ENCODE measurements at places on chromosomes 1 and 21.

GRCh38 chr21:25845729-25846256 lies 111.0 kb downstream of the GABPA start:
- no peak overlapping the region for H3K4me3 ChIP-seq
- no peak for DNase-seq
- no peak overlapping the region for H3K27ac ChIP-seq
- H3K27me3 ChIP-seq = no peaks in the 10 kb centered on the region
- no peaks in the 10 kb centered on the region for H3K4me1 ChIP-seq
- no peaks in the 10 kb centered on the region for H3K36me3 ChIP-seq

DNA sequence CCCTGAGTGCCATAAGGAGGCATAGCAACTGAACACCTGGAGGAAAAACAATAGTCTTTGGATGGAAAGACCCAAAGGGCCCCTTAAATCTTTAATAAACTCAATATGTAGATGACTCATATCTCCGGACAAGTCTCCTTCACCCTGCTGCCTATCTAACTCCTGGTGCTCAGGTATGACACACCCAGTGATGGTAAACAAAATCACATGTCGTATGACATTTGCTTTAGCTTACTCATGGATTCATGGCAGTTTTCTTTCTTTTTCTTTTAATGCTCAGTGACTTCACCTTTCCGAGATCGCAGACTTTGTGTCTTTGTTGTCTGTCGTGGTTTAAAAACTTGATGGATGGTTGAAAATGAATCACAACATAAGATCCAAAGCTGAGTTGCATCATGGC lies 208.5 kb upstream of the PROX1 start:
- no peak for DNase-seq
- H3K4me1 ChIP-seq = no peaks in the 10 kb centered on the region
- no peaks in the 10 kb centered on the region for H3K36me3 ChIP-seq
- H3K27ac ChIP-seq = no peak overlapping the region

DNA sequence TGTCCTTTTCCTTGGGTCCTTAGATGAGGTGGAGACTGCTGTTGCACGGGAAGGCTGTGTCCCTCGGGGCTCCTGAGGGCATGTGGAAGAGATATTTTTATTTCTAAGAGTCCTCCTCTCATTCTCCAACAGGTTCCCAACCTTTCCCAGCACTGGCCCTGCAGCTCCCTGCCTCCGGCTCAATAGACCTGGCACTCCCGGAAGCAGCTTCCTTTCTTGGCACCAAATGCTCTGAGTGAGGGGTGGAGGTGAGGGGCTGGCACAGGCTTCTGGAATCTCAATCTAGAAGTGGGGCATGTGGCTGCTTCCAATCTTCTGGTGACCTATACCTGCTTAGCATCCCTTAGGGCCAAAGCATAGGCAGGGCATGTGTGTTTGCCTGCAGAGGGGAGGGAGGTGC lies 4.5 kb downstream of the ETV3L start:
- no peak overlapping the region for H3K4me3 ChIP-seq
- no peak overlapping the region for H3K27ac ChIP-seq
- no peaks in the 10 kb centered on the region for H3K27me3 ChIP-seq
- no peak for DNase-seq
- H3K4me1 ChIP-seq = no peaks in the 10 kb centered on the region

GRCh38 chr1:198212675-198213074 lies 55.9 kb downstream of the NEK7 start:
- H3K4me1 ChIP-seq = no peaks in the 10 kb centered on the region
- DNase-seq = no peak
- H3K27me3 ChIP-seq = no peaks in the 10 kb centered on the region
- H3K27ac ChIP-seq = no peak overlapping the region
- no peak overlapping the region for H3K4me3 ChIP-seq

DNA sequence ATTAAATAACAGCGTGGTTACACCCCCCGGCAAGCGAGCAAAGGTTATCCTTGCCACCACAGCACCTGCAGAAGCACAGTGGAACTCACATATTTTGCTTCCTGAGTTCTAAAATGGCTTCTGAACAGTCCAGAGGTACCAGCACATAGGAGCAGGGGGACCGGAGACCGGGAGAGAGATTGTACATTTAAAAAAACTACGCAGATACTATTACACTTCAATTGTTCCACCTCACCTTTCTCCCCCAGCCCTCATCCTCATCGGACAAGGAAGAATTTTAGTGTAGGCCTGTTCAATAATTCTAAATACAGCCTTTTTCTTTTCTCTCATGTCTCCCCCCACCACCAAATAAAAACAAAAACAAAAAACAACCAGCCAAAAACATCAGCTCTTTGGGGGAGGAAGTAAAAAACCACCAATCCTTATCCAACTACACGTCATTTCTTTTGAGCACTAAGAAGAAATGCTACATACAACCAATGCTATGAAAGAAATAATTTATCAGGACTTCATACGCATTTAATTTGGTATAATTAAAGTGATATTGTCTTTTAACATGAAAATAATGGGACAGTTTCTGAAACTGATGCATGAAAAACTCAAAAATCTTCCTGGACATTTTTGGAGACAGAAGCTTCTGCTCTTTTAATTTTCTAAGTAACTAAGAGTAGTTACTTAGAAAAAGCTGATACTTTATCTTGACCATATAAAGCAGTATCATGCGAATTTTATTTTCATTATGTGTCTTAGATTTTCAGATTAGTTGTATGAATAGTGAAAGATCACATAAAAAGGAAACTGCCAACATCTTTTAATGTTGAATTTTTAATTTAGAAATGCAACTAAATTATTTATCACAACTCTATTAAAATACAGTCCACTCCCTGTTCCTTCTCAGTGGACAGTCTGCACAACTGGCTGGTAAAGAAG lies 9.1 kb downstream of the CDKN2C start:
- H3K27ac ChIP-seq = peak overlapping the region; percentile 87
- H3K4me1 ChIP-seq = peaks cover 13% of the 10 kb centered on the region
- no peaks in the 10 kb centered on the region for H3K27me3 ChIP-seq
- H3K36me3 ChIP-seq = no peaks in the 10 kb centered on the region
- peak overlapping the region; percentile 76 for H3K4me3 ChIP-seq

GRCh38 chr1:216732121-216732520 lies 8.9 kb upstream of the ESRRG start:
- H3K27ac ChIP-seq = no peak overlapping the region
- no peak overlapping the region for H3K4me3 ChIP-seq
- H3K27me3 ChIP-seq = no peaks in the 10 kb centered on the region
- no peaks in the 10 kb centered on the region for H3K36me3 ChIP-seq
- no peak for DNase-seq

GRCh38 chr1:10694274-10694632 lies 102.2 kb downstream of the CASZ1 start:
- no peaks in the 10 kb centered on the region for H3K36me3 ChIP-seq
- DNase-seq = no peak
- H3K27me3 ChIP-seq = no peaks in the 10 kb centered on the region
- peaks cover 12% of the 10 kb centered on the region for H3K4me1 ChIP-seq
- H3K4me3 ChIP-seq = peak overlapping the region; percentile 73
- peak overlapping the region; percentile 70 for H3K27ac ChIP-seq

DNA sequence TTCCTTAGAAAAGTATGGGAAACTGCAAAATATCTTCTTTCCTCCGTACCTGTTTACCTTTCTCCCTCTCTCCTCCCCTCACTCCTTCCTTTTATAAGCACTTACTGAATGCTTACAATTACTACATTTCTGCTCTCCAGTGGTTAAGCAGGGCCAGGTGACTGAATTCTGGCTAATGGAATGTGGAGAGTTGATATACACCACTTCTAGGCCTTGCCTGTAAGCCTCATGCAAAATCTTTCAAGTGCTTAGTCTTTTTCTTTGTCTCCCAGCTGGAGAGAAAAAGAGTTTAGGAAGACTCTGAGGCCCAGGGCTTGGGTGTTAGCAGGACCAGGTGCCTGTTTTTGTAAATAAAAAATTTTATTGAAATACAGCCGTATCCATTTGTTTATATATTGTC lies 77.7 kb upstream of the CACNA1E start:
- H3K4me1 ChIP-seq = no peaks in the 10 kb centered on the region
- no peaks in the 10 kb centered on the region for H3K27me3 ChIP-seq
- DNase-seq = no peak
- H3K27ac ChIP-seq = no peak overlapping the region

DNA sequence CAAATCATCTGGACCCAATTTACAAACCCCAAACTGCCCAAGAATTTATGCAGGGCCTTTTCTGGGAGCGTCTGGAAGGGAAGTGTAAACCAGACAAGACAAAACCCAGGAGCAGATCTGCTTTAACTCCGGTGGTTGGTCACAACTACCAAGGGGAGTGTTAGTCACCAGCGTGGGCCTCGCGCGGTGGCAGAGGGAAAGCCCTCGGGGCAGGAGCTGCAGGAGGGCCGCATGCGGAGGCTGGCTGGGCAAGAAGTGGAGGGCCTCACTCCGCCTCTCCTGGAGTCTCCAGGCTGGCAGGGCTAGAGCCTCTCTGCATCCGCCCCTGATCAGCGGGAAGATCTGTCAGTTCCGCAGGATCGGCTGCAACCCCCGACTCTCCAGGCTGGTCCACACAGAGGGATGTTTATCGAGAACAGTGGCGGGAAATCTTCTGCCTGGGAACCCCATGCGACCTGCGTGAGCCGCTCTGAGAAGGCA lies 2.0 kb downstream of the COL24A1 start:
- no peak overlapping the region for H3K4me3 ChIP-seq
- peaks cover 21% of the 10 kb centered on the region for H3K27me3 ChIP-seq
- no peaks in the 10 kb centered on the region for H3K4me1 ChIP-seq

DNA sequence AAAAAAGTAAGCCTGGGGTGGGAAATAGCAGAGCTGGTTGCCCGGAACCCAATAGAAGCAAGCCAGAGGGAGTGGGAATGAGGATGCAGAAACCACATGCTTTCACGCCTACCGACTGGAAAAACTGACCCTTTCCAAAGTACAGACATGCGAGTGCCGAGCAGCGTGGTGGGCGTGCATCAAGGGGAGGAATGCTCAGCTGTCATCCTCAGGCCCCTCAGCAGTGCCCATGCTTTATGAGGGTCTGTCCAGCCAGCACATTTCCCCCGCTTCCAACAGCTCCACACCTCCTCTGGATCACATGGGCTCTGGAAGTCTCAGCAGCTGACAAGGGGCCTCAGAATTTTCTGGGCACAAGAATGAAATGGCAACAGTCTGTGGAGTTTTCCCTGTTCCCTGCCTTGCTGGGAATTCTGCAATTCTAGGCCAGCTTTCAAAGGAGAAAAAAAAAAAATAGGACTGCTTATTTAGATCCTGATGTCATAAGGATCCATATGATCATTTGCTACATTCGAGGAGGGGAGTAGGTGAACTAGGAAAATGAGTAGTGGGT lies 19.1 kb upstream of the IKBKE start:
- H3K36me3 ChIP-seq = no peaks in the 10 kb centered on the region
- no peaks in the 10 kb centered on the region for H3K4me1 ChIP-seq
- no peak overlapping the region for H3K27ac ChIP-seq
- H3K27me3 ChIP-seq = no peaks in the 10 kb centered on the region
- no peak for DNase-seq
- H3K4me3 ChIP-seq = no peak overlapping the region

DNA sequence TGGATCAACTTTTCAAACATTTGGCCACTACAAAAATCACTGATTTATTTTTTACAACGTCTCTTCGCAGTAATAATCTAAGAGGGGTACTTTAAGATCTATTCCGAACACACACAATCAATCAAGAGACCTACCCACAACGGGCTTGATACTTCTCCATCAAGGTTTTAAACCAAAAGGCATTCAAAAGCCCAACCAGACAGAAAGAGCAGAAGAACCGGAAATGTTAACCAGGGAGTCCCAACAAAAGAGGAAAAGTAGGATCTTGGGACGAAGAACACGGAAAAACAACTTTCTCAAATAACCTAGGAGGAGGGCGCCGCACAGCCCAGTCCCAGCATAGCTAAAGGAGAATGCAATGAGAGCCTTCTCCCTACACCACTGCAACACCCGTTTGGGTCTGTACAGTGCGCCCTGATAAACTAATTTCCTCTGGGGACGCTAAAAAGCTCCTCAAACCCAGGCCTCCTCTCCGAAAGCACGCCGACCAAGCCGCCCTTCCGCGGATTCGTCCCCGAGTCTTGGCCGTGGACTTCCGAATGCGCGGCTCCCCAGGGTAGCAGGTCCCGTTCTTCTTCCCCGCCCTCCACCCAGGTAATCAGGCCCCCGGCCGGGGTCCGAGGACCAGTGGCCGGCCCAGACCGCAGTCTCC lies 623 bp downstream of the RPL22 start:
- peak overlapping the region; percentile 79 for H3K27ac ChIP-seq
- H3K36me3 ChIP-seq = peaks cover 21% of the 10 kb centered on the region
- no peak for DNase-seq
- peak overlapping the region; percentile 71 for H3K4me3 ChIP-seq
- H3K4me1 ChIP-seq = peaks cover 13% of the 10 kb centered on the region
- H3K27me3 ChIP-seq = no peaks in the 10 kb centered on the region

- no peak for DNase-seq
- H3K36me3 ChIP-seq = no peaks in the 10 kb centered on the region
- peaks cover 15% of the 10 kb centered on the region for H3K4me1 ChIP-seq
- no peak overlapping the region for H3K27ac ChIP-seq
Measured at GRCh38 chr1:41467673-41468072, 16.8 kb downstream of the EDN2 start.

DNA sequence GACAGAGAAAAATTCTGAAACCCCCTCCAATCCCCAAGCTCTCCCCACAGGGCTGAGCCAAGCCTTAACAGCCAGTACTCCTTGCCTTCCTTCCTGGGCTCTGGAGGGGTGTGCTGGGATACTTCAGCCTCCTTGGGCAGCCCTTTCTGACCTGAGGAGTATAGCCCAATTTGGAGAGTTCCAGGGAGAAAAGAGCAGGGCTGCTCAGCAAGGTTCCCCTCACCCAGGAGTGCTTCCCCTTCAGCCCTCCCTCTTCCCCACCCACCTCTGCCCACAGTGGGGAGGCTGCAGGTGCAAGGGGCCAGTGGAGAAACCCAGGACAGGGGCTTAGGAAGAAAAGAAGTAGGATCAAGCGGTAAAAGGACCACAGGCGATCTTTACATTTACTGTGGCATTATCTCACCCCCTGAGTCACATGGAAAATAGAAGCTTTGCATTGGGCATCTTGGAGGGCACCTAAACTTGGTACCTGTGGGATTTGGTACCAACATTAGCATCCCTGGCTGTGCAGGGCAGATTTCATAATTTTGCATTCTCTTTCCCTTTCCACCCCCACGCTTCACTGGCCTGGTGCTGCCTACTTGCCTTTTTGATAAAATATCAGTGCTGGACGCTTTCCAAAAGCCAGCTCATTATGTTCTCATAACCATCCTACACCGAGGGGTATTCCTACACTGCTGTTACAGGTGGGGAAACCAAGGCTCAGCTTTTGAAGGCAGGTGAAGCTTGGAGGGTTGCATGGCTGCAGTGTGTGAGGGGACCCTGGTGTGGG lies 2.8 kb upstream of the ADORA1 start:
- H3K27me3 ChIP-seq = peaks cover 3% of the 10 kb centered on the region
- no peak overlapping the region for H3K27ac ChIP-seq
- H3K4me3 ChIP-seq = no peak overlapping the region
- no peak for DNase-seq

DNA sequence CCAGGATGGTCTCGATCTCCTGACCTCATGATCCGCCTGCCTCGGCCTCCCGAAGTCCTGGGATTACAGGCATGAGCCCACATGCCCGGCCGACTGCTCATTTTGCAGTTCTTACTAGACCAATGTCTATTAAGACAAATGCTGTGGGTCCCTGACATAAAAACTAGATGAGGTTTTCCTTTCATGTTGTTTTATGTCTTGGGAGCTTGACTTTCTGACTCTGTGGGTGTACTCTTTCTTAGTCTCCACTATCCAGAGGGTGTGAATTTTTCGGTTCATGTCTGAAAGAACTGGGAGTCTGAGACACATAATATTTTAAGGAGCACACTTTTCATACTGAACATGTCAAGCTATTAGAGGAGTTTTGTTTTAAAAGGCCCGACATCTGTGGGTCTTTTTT lies 744.9 kb upstream of the B3GALT2 start:
- no peaks in the 10 kb centered on the region for H3K36me3 ChIP-seq
- no peaks in the 10 kb centered on the region for H3K27me3 ChIP-seq
- no peak for DNase-seq
- H3K4me1 ChIP-seq = no peaks in the 10 kb centered on the region
- no peak overlapping the region for H3K4me3 ChIP-seq
- H3K27ac ChIP-seq = no peak overlapping the region
